ENCODE measurements at places on chromosomes 3 and 15.

GRCh38 chr3:171384101-171384891 lies 75.9 kb downstream of the TNIK start:
- DNase-seq, result no peak

GRCh38 chr3:16289144-16289889 lies 24.3 kb downstream of the OXNAD1 start:
- DNase-seq, result no peak

DNA sequence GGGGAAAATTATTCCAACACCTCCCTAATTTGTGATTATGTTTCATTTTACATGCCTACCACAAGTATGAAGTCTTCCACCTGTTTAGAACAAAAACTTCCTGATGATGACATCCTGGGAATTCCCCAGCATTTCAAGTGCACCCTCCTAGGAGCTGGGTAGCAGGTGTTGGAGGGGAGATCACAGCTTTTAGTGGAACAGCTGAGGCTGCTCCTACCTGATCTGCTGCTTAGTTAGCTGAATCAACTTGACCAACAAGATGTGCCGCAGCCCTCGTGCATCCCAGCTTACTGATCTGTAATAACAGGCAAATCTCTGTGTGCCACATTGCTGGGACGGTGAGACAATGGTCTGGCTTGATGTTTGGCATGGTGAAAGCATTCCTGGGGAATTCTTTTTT lies 29.7 kb downstream of the TRAK1 start:
- DNase-seq, result no peak

DNA sequence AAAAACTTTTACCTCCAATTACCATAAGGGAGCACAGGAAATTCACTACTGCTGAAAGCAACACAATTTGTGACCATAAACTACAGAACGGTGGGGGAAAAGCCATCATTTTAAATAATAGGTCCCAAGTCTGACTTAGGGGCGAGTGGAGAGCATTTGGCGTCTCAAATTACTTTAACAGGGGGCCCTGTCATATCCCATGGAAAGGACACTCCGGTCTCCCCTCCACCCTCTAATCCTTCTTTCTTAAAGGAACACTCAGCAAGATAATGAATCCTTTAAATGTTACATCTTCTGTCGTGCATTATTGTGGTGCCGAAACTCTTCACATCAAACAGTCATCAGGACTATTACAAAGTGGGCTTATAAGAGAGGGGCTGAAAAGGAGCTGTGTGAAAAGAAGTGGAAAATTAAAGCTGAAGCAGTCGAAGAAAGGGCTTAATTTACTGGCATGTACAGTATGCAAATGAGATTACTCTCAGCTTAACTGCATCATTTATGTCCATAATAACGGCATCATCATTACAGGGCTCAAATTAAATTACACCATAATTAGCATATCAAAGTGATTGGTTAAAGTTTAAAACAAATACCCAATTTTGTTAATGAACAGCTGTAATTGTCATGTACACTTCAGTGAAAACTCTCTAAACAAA lies 342.2 kb downstream of the FOXP1 start:
- no peak for DNase-seq

- DNase-seq, result no peak
Measured at GRCh38 chr15:74243431-74243830, 7.3 kb downstream of the CCDC33 start.

- DNase-seq, result no peak
Measured at GRCh38 chr15:83723216-83723615, 69.3 kb downstream of the ADAMTSL3 start.

DNA sequence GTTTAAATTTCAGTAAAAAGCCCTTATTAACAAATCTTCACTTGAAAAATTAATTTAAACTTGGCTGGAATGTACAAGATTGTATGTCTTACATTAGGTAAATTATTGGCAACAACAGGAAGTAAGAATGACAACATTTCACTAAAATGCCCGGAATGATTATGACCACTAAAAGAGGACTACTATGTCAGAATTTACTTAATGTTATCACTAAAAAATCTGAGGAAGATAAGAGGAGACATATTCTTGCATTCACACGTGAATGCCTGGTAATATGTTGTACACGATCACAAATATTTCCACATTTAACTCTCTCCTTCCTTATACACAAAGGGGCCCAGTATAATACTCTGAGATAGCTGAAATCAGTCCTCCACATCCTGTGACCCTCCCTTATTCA lies 29.7 kb downstream of the VGLL3 start:
- DNase-seq, result no peak

DNA sequence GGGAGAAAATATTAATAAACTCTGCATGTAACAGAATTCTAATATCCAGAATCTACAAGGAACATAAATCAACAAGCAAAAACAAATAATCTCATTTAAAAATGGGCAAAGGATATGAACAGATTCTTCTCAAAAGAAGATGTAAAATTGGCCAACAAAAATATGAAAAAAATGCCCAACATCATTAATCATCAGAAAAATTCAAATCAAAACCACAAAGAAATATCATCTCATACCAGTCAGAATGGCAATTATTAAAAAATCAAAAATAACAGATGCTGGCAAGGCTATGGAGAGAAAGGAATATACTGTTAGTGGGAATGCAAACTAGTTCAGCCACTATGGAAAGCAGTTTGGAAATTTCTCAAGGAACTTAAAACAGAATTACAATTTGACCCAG lies 150.7 kb upstream of the TRIM42 start:
- no peak for DNase-seq

- DNase-seq, result no peak
Measured at GRCh38 chr15:36724905-36725304, 145.5 kb downstream of the CDIN1 start.

- DNase-seq, result peak; percentile 85
Measured at GRCh38 chr15:69758810-69759790, 306.5 kb downstream of the RPLP1 start.

DNA sequence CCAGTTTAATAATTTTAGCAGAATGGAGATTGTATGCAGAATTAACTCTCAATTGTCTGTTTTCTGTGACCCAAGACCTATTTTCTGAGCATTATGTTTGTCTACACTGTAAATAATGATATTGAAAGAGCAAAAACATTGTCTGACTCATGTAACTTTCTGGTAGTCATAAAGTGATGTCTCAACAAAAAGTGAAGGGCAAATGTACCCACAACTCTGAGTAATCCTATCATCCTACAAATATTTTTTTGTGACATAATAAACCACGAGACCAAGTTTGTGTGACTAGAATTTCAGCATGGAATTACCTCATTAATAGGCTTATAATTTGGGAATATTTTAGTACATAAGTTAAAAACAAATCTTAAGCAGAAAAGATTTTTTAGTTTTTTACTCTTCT lies 15.4 kb upstream of the ABHD10 start:
- DNase-seq, result no peak

DNA sequence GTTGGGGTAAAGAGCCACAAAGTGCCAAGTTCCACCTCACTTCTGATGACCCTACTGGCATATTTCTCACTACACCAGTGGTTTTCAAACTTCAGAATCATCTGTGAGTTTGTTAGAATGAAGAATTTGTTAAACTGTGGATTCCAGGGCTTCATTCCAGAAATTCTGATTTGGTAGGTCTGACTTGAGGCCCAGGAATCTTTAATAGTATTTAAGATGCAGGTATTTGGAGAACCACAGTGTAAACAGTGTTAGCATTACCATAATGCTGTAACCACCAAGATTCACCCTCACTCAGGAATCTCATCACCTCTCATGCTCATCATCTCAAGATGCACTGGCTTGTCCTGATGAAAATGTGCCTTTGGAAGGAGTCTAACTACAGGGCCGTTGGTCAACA lies 6.0 kb downstream of the KCNMB3 start:
- DNase-seq, result no peak

DNA sequence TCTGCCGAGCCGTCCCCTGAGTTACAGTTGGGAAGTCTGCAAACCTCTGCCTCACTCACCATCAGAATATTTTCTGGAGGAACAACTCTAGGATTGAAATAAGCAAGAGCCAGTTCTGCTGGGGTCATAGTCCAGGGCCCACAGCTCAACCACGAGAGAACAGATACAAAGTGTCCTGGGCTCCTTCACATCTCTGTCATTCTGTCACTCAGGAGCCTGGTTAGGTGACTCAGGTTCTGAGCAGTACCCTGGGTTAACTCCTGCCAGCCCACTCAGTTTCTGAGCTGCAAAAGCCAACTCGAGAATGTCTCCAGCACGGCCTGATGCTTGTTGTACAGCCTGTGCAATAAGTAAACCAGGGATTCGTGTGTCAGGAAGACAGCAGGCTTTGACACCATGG lies 155.7 kb downstream of the SLCO3A1 start:
- DNase-seq, result no peak

All from NK-92 treated with Interleukin-12 subunit alpha and Interleukin-12 subunit beta, amount 100 ng/mL, for 24 hours (cell line).